ENCODE measurements at places on chromosomes 1 and 21. TPM values are rescaled to one million over a fixed set of nuclear protein-coding genes. Genes with fewer than 3 reads are reported as not detected.

PRDX6 gene
- 595 TPM for total RNA-seq

WNT3A gene
- not detected for total RNA-seq

UBXN10 gene
- total RNA-seq: not detected

- peak; percentile 25 for DNase-seq
These were observed 2.9 kb downstream of the MXRA8 start for GRCh38 chr1:1355416-1355815.

GRCh38 chr21:45120975-45121374 lies 46.6 kb downstream of the ADARB1 start:
- no peak for DNase-seq

GRCh38 chr1:212514056-212514614 lies 81.4 kb downstream of the NENF start:
- DNase-seq: peak; percentile 97

- DNase-seq: no peak
These were observed 67.2 kb upstream of the SELENON start for GRCh38 chr1:25732821-25733220.

- no peak for DNase-seq
These were observed 406.2 kb downstream of the PTPRU start for GRCh38 chr1:29642519-29642918.

GRCh38 chr1:113912594-113913311 lies 7.6 kb downstream of the DCLRE1B start:
- peak; percentile 81 for DNase-seq

DNA sequence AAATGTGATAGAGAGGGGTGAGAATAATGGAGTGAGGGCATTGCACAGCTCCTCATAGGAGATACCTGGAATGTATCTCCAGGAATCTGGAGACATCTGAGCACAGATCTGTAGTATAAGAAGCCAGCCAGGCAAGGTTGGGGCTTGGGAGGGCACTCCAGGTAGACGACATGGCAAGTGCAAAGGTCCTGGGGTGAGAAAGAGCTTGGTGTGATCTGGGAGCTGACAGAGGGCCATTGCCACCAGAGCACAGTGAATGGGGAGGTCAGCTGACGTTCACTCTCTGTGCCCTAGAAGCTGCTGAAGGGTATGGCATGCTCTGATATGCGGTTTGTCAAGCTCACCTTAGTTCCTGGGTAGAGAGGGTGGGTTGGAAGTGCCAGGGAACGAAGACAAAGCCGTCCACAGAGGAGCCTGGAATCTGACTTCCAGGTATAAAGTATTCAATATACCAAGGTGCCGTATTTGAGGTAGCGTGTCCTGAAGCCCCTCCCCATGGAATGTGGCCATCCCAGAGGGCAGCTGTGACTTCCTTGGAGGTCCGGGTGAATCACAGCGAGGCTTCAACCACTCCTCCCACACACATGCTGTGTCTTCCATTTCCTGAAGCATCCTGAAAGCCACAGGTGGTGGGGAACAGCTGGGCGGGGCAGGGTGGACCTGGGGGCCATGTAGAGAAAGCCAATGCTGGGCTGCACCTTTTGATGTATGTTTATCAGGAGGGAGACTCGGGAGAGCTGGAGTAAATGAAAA lies 182.7 kb upstream of the KLHDC7A start:
- no peak for DNase-seq

DNA sequence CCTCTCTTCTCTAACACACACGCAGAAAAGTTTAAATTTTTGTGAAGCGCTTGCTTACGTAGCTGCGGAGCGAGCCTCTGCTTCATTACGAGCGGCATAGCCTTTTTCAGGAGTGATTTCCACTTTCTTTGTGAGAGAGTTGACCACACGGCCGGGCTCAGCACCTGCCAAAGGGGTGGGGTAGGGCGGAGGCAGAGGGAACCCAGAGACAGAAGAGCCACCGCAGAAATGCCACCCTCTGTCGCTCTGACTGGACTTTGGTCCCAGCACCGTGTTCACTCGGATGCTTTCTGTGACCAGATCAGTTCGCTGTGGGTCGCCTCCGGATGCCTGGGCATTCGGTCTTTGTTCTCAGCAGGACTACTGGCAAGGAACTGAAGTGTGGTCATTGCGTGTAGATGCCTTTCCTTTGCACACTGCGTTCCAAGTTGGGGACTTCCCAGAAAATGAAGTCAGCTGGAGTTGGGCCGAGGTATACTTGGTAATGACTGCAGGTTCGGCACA lies 883 bp downstream of the CHODL start:
- no peak for DNase-seq

DNA sequence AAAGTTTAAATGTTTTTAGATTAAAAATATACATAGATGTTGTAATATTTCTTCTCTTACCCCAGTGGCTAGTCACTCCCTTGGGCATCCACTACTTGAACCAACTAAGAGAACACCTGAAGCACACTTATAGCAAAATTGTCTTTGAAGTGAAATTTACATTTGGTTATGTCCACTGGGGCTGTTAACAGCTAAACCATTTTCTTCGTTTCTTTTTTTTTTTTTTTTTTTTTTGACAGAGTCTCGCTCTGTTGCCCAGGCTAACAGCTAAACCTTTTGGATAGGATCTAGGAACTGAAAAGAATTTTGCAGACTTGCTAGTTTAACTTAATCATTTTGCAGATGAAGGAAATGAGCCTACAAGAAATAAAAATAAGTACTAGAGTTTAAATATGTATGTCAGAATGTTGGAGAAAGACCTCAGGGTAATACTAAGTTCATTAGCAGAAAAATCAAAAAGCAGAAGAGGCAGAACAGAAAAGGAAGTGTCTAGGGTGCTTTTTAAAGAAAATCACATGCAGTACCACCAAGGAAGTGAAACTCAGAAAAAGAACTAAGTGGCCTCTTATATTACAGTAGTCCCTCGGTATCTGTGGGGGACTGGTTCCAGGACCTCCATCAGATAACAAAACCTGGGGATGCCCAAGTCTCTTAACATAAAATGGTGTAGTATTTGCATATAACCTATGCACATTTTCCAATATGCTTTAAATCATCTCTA lies 11.8 kb downstream of the DRAM2 start:
- no peak for DNase-seq

DNA sequence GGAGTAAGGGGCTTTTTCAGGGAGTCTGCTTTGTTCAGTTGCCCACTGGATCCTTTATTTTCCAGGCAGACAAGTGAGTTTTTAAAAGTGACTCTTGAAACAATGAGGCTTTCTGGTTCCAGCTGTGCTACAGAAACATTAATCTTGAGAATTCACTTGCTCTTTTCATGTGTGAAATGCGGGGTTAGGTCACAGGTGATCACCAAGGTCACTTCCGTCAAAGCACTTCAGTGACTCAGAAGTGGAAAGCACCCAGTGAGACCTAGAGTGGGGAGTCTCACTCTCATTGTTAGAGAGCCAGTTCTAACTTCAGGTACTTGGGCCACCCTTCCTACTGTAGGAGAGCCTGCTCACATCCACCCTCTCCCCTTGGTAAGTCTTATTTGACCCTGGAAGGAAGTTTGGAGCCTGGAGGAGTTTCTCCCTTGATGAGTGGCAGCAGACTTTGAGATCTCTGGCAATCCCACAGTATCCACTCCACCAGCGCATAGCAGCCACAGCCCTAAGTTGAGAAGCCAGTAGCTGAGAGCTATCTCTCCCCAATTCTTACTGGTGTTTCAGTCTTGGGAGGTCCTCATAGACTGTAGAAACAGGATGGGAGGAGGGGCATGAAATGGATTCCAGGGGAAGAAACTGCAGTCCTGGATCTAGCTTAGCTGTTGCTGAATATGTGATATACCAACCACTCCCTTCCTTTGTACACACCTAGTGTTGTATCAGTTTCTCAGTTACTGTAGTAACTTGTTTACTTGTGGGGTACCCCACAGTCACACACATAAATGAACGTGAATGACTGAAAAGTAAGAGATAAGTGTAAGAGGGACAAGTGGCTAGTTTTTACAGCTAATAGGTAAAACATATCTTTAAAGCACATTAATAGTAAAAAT lies 3.1 kb downstream of the TACSTD2 start:
- DNase-seq: peak; percentile 44

DNA sequence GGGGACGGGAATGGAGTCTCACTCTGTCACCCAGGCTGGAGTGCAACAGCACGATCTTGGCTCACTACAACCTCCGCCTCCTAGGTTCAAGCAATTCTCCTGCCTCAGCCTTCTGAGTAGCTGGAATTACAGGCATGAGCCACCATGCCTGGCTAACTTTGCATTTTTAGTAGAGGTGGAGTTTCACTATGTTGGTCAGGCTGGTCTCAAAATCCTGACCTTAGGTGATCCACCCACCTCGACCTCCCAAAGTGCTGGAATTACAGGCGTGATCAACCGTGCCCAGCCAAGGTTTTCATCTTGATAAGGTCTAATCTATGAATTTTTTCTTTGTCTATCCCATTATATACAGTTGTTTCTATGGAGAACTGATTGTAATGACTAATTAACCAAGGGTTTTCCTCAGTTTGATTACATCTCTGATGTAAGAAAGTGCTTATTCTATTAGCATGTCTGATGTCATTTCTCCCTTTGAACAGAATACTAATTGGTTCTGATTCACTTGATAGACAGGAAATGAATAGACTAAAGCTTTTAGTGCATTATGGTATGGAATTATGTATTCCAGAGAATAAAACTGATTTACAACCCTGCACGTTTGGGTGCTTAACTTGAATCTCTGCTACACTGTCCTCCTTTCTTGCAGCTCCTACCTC lies 11.9 kb downstream of the PACC1 start:
- no peak for DNase-seq

DNA sequence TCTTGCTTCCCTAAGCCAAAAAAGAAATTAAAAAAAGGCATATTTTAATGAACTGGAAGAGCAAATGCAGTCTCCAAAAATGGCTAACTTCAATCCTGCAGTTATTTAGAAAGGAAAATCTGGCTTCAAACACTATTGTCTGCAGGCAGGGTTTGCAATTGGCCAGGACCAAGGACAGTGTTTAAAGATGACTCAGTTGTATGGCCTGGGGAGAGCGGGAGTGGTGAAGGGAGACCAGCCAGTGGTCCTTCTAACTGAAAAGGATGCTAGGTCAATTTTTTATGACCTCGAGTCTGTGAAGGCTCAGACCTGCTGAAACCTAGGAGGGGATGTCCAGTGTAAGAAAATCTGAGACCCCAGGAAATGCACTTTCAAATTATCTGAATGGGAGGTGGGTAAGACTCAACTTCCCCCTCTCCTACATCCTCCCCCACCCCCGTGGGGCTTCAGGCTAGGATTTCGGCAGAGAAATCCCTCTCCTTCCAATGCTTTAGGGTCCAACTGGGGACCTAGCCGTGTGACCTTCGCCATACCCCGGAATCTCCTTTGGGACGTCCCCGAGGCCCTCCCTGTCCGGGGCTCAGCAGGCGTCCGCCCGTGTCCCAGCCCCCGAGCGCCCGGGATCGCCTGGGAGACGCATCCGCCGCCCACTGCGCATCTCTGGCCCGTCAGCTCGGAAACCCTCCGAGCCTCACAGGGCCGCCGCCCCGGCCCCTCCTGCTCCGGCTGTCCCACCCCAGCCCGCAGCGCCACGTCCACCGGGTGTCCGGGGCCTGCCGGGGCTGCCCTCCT lies 602 bp upstream of the RIMKLA start:
- DNase-seq: peak; percentile 48
